GM10248 (cell line): ENCODE measurements at places on chromosomes 4 and X.

GRCh38 chr4:190020790-190021717 lies 6.0 kb downstream of the FRG2 start:
- DNase-seq = peak; percentile 27

GRCh38 chr4:139584013-139584412 lies 28.0 kb upstream of the SETD7 start:
- DNase-seq = no peak

GRCh38 chrX:38318196-38318595 lies 9.1 kb downstream of the RPGR start:
- DNase-seq = no peak

- no peak for DNase-seq
Measured at GRCh38 chrX:135410861-135411627, 10.7 kb upstream of the SMIM10L2A start.

DNA sequence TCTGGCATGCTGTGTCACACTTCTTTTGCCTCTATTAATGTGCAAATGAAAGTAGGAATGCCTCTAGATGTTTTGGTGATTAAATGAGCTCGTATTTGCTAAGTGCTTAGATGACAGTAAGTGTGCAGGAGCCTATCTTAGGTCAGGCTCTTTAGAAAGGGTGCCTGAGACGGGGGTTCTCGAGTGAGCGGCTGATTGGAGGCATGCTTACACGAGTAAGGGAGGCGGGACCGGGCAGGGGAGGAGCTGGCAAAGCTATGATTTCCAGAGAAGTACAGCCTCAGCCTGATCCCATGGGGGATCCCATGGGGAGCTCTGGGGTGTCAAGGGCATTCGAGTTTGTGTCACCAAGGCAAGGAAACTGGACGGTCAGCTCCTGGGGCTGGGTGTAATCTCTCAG lies 44.8 kb downstream of the CLDN34 start:
- no peak for DNase-seq

DNA sequence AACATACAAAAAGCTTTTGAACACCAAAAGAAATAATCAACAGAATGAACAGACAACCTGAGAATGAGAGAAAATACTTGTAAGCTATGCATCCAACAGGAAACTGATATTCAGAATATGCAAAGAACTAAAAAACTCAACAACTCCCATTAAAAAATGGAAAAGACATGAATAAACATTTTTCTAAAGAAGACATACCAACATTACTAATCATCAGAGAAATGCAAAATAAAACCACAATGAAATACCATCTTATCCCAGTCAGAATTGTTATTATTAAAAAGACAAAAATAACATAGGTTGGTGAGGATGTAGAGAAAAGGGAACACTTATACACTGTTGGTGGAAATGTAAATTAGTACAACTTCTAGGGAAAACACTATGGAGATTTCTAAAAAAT lies 1161.9 kb downstream of the PCDH19 start:
- no peak for DNase-seq

GRCh38 chr4:2402048-2402842 lies 16.2 kb downstream of the ZFYVE28 start:
- DNase-seq = no peak

- DNase-seq = no peak
Measured at GRCh38 chrX:5650904-5651303, 577.8 kb downstream of the NLGN4X start.

DNA sequence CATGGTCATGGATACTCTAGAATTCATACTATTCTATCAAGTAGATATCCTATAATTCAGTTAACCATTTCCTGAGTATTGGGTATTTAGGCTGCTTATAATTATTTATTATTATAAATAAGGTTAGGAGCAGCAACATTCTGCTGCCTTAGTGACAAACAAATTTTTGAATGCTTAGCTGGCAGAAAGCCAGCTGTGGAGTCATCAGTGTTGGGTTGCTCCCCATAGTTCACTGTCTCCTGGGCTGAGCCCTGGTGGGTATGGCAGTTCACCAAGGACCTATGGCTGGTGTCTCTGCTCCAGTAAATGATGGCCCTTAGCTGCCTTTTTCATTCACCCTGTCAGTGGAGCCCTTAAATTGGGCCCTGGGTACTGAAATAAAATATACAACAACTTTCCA lies 61.8 kb downstream of the SMARCA5 start:
- no peak for DNase-seq

DNA sequence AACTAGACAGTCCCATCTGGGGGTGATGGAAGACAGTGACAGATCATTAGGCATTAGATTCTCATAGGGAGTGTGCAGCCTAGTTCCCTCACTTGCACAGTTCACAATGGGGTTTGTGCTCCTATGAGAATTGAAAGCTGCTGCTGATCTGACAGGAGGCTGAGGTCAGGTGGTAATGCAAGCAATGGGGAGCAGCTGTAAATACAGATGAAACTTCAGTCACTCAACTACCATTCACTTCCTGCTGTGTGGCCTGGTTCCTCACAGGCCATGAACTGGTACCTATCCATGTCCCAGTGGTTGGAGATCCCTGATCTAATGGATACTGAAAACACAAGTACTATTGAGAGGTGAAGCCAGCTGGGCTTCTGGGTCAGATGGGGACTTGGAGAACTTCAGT lies 72.5 kb downstream of the AGTR2 start:
- no peak for DNase-seq

GRCh38 chrX:141668371-141668770 lies 30.2 kb downstream of the SPANXD start:
- no peak for DNase-seq

GRCh38 chr4:105108971-105109370 lies 37.7 kb upstream of the TET2 start:
- DNase-seq = no peak

- DNase-seq = no peak
Measured at GRCh38 chr4:88969271-88969670, 87.7 kb downstream of the FAM13A start.

GRCh38 chr4:4507923-4508322 lies 33.9 kb downstream of the STX18 start:
- DNase-seq = no peak

DNA sequence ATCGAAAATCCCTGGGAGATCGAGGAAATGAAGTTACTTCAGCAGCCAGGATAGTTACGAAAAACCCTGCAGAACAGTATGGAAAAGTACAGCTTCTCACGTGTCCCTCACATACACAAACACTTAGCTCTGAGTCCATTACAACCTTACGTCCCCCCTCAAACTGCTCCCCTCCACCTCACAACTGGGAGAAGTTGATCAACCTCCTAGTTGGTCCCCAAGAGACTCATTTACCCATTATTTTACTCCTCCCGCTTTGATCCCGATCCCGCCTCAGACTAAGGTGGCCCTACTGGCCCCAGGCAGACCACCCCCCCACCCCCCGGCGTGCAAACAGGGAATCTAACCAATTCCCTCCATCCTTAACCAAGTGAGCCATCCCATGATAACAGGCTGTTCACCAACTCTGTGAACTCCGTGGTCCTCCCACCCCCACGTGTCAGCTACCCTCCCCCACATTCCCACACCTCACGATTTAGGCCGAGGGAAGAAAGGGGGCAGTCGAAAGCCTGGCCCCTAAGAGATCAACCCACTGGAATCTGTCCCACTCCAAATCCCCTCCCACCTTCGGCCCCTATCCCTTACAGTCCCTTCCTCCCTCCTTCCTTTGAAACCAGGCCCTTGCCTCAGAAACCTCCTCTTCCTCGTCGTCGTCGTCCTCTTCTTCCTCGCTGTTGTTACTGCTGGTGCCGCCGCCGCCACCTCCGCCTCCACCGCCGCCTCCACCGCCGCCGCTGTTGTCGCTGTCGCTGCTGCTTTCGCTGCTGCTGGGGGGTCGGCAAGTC lies 755 bp downstream of the ANKRD17 start:
- peak; percentile 23 for DNase-seq

DNA sequence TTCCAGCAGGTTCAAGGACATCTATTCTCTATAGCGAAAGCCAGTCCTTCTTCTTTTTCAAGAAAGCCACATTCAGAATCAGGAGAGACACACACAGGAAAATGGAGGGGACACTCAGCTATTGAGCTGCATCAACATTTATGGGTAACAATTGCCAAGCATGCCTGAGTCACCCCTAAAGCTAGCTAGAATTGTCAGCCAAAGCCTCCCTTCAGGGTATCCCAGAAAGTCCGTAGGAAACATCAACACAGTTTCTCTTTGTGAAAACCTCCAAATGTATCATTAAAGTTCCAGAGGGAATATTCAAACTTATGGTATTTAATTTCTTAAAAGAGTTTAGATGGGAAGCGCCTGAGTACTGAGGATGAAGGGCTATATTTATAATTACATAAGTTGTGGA lies 331.1 kb upstream of the SLC7A11 start:
- no peak for DNase-seq

GRCh38 chrX:19017271-19017670 lies 33.4 kb upstream of the PHKA2 start:
- peak; percentile 36 for DNase-seq

DNA sequence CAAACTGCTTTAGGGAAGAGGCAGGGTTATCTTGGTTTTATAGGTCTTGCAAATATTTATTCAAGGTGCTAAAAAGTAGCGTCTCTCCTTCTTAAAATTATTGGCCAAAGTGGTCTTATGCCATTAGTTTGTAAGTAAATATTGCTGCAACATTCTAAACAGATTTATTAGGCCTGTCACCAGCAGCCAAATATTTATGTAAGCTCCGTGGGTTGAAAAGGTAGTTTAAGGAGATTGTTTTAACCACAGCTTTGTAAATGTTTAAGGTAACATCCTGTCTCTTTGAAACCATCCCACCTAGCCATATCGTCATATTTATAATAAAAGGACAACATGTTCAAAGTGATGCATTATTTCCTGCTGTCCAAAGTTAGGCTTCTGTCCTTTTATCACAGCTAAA lies 210.1 kb upstream of the LNX1 start:
- DNase-seq = no peak

DNA sequence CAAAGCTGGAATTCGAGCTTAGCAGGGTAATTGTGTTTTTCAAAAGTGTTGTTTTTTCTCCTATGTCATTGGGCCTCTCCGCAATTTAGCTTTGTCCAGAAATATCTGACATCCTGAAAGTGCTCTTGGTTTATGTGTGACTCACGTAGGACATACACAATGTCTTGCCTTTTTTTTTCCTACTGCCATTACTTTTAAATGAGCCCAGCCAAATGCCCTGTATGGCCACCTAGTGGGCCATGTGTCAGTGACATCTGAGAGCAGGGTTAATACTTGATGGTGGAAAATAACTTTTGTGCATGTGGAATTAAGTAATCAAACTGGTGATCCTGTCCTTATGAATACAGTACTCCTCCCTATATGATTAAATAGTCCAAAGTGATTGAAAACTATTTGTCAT lies 1411.1 kb upstream of the TENM3 start:
- DNase-seq = no peak

DNA sequence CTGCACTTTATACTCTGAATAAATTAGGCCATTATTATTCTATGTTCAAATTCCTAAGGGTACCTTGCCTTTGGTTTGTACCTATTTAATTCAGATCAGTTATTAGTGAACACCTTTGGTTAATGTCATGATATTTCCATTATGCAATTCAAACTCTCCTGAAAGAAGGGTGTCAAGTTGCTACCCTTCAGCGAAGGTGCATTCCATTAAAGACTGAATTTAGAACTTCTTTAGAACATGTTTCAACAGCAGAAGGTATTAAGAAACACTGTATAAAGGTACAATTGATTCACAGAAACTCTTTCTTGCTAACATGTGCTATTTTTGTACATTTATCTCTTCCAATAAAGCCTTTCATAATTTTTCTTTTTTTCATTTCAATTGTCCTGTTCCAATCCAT lies 1545.4 kb upstream of the PCDH10 start:
- DNase-seq = no peak

DNA sequence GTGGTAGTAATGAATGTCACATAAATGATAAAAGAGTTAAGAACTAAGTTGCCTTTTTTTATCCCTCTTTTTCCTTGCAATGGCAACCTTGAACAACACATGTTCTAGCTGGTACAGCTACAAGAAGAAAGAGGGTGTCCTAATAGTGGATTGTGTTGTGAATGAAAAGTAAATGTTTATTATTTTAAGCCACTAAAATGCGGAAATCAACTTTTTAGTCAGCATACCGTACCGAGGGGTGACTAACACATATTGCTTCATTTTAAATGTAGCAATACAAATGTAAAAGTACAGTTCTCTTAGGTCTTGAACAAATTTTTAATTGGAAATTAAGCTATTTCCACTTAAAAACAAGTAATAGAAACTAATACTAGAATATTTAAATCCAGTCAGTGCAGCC lies 17.7 kb upstream of the AP1AR start:
- no peak for DNase-seq

DNA sequence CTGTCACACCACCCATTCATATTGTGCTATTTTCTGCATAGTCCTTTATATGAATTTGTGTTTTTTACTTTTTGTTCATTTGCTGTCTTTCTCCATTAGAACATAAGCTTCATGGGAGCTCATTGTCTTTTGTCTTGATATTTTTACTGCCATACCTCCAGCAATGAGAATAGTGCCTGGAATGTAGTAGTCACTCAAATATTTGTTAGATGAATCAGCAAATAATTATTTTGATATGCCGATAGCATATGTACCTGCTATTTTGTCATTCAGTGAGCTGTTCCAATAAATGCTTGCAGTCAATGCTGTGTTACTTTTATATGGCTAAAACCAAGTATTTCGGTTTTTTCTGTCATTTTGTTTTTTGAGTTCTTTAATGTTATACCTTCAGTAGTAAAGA lies 43.5 kb upstream of the SLC25A31 start:
- DNase-seq = no peak

DNA sequence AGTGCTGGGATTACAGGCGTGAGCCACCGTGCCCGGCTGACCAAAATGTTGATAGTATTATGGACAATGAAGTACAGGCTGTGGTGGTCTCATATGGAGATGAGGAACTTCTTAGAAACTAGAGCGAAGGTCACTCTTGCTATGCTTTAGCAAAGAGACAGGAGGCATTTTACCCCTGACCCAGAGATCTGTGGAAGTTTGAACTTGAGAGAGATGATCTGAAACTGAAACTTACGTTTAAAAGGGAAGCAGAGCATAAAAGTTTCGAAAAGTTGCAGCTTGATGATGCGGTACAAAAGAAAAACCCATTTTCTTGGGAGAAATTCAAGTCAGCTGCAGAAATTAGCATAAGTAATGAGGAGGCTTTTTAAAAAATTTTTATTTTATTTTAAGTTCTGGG lies 8.5 kb upstream of the CTAG2 start:
- no peak for DNase-seq

DNA sequence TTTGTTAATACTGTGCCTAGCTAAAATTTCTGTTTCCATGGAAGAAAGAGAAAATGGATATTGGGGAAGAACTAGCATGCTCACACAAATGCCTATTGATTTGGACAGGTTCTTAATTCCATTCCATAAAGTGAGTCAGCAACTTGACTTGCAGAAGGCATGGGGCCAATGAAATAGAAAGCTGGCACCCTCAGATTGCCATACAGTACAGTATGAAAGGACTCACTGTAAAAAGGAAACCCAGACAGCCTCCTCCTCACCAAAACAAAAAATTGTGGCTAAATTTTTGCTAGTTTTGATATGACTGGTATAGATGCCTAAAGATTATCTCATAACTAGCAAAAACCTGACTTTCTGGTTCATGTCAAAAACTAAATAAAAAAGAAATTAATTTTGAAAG lies 11.2 kb upstream of the TAB3 start:
- DNase-seq = no peak

GRCh38 chrX:154818916-154819770 lies 13.9 kb upstream of the MPP1 start:
- no peak for DNase-seq
